Left lobe of liver (tissue), 2 donors: ENCODE measurements at places on chromosomes 6 and 20. TPM values are rescaled to one million over a fixed set of nuclear protein-coding genes. Genes with fewer than 3 reads are reported as not detected.

DNA sequence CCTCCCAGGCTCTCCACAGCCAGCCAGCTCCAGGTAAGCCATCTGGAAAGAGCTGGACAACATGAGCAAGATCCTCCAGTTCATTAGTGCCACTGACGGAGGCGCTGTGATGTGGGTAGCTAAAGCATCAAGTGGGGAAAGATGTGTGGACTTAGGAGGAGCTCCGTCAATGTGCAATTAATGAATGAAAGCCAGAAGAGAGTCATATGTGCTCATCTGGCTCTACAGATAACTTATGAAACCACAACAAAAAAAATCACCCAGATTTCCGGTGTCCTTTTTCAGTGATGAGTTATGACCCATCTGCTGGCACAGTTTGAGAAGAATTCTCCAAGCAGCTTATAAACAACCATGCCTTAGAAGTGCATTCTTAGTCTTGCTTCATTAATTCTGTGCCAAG is 311.7 kb upstream of the PLCB4 start:
- DNase-seq = no peak

GRCh38 chr6:145517492-145517891 is 217.8 kb downstream of the EPM2A start:
- no peak for DNase-seq

GRCh38 chr6:163711615-163712565 is 297.4 kb downstream of the QKI start:
- DNase-seq = no peak

DNA sequence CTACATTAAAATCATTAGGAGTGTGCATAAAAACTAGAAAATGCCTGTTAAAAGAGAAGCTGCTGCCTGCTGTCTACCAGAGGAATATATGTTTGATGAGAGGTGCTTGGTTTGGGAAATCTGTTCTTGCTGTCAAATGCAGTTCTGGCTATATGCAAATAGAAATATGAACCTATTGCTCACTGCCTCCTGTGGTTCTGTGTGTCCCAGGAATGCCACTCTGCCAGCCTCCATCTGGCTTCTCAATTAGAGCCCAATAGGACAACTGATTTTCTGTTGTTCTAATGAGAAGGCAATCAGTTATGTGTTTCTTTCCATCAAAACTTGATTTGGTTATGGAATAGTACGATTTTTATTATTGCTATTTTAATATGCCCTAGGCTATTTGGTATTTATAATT is 759.7 kb downstream of the HDGFL1 start:
- no peak for DNase-seq

Gene ALDH8A1
- total RNA-seq = 174 TPM

- DNase-seq = no peak
These were observed 175.2 kb downstream of the DHX35 start for GRCh38 chr20:39137299-39137698.

- no peak for DNase-seq
These were observed 9.9 kb upstream of the HEBP2 start for GRCh38 chr6:138393871-138394783.

Gene MARCKS
- total RNA-seq = 8.1 TPM

DNA sequence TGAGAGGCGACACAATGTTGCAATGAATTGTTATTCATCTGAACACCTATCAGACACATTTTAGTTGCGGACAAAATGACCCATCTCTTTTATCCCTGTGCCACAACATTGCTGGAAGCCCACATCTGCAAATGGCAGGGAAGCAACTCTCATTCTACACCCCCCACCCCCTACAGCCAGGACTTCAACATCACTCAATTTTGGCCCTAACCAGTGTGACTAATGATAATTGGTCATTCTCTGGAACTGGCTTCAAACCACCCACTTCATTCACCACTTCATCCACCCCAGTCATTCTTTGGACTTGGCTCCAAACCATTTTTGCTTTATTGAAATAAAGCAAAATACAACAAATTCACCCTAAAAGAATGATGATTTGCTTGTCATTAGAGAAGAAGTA is 1.5 kb downstream of the GCM2 start:
- no peak for DNase-seq

GRCh38 chr6:46113370-46113769 is 16.4 kb upstream of the ENPP4 start:
- no peak for DNase-seq

DNA sequence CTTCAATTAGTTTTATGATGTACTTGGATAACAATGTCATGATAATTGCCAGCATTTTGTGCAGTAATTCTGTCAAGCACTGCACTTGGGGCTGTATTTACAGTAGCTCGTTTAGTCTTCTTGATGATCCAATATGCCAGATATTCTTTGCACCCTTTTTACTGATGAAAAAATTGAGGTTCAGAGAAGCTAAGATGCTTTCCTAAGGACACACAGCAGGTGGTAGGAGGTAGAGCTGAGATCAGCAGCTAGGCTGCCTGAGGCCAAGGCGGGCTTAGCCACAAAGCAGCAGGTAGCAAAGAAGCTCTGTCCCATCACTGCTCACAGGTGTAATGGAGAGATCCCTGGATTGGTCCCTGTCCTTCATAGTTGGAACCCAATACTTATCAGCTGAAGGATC is 33.3 kb downstream of the SUMO4 start:
- no peak for DNase-seq
